ENCODE measurements at places on chromosomes 3 and 15. TPM values are rescaled to one million over a fixed set of nuclear protein-coding genes. Genes with fewer than 3 reads are reported as not detected.

Gene ARGFX
- not detected for total RNA-seq

Gene ZIC1
- total RNA-seq = 0.27 TPM

Gene B3GNT5
- total RNA-seq = 5.0 TPM

Gene LEKR1
- not detected for total RNA-seq

Gene TOPBP1
- 18.6 TPM for total RNA-seq

Gene CX3CR1
- total RNA-seq = 0.94 TPM

Gene NPAP1
- 0.15 TPM for total RNA-seq

Gene POC1A
- total RNA-seq = 0.78 TPM

Gene GNB4
- total RNA-seq = 158 TPM

Gene ARHGEF3
- 10.1 TPM for total RNA-seq

Gene SLCO2A1
- total RNA-seq = 10.4 TPM

Gene TBC1D5
- 66.6 TPM for total RNA-seq

Gene NMB
- 4.6 TPM for total RNA-seq

Gene LSAMP
- 4.0 TPM for total RNA-seq
